Natural killer cell (primary cell): ENCODE measurements at places on chromosomes 6 and 20.

GRCh38 chr6:19325335-19325789, 511.8 kb upstream of the ID4 start:
- DNase-seq = no peak
- no peaks in the 10 kb centered on the region for H3K27me3 ChIP-seq
- H3K27ac ChIP-seq = no peak overlapping the region
- no peaks in the 10 kb centered on the region for H3K36me3 ChIP-seq
- H3K4me3 ChIP-seq = no peak overlapping the region

DNA sequence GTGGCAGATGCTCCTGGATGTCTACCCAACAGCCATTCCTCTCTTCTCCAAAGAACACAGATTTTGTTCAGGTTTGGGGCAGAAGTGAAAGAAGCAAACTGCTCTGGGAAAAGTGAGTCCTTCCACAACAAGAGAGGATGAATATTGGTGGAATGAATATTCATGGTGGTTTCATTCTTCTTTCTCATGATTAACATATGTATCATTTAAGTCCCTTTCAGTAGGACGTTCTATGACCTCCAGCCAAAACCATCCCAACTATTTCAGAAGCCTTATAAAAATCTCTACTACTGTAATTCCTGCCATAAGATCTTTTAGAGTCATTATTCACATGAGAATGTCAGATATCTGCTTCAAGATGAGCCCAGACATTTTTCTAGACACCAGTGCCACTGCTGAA, 44.4 kb downstream of the MDN1 start:
- H3K4me3 ChIP-seq = no peak overlapping the region
- no peaks in the 10 kb centered on the region for H3K4me1 ChIP-seq
- no peak overlapping the region for H3K27ac ChIP-seq
- no peaks in the 10 kb centered on the region for H3K27me3 ChIP-seq
- DNase-seq = no peak
- H3K36me3 ChIP-seq = peaks cover 38% of the 10 kb centered on the region

GRCh38 chr20:63940472-63941266, 15.5 kb downstream of the UCKL1 start:
- H3K36me3 ChIP-seq = peaks cover 44% of the 10 kb centered on the region
- no peak overlapping the region for H3K27ac ChIP-seq
- H3K4me1 ChIP-seq = peaks cover 32% of the 10 kb centered on the region
- H3K27me3 ChIP-seq = no peaks in the 10 kb centered on the region
- DNase-seq = no peak
- H3K4me3 ChIP-seq = no peak overlapping the region

DNA sequence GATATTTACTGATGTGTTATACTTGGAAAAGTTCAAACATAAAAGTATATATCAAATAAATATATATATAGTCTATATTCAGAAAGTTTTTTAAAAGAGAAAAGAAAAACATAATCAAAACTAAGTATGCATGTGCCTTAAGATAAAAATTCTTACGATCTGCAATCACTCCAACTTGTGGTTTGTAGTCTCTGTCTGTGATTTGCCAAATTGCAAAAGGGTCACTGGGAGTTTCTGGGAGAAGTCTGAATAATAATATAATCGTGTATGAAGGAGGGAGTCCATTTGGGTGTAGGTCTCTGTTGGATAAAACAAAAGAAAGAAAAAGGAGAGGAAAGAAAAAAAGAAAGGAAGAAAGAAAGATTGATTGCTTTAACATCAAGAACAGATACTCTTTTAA, 92.4 kb downstream of the COL12A1 start:
- no peak for DNase-seq
- H3K36me3 ChIP-seq = no peaks in the 10 kb centered on the region
- no peak overlapping the region for H3K4me3 ChIP-seq
- no peaks in the 10 kb centered on the region for H3K4me1 ChIP-seq

GRCh38 chr6:143486752-143487151, 24.8 kb downstream of the FUCA2 start:
- no peak for DNase-seq
- peaks cover 5% of the 10 kb centered on the region for H3K36me3 ChIP-seq
- H3K27me3 ChIP-seq = no peaks in the 10 kb centered on the region
- H3K4me3 ChIP-seq = no peak overlapping the region
- H3K4me1 ChIP-seq = no peaks in the 10 kb centered on the region

- DNase-seq = no peak
- H3K4me1 ChIP-seq = no peaks in the 10 kb centered on the region
- no peak overlapping the region for H3K4me3 ChIP-seq
- no peak overlapping the region for H3K27ac ChIP-seq
- H3K27me3 ChIP-seq = no peaks in the 10 kb centered on the region
These were observed 568.7 kb upstream of the RNF217 start for GRCh38 chr6:124393536-124393935.
